ENCODE measurements at places on chromosomes 5 and 9.
A peak's percentile ranks its signal among the peaks of the same experiment; 100 is the strongest.

DNA sequence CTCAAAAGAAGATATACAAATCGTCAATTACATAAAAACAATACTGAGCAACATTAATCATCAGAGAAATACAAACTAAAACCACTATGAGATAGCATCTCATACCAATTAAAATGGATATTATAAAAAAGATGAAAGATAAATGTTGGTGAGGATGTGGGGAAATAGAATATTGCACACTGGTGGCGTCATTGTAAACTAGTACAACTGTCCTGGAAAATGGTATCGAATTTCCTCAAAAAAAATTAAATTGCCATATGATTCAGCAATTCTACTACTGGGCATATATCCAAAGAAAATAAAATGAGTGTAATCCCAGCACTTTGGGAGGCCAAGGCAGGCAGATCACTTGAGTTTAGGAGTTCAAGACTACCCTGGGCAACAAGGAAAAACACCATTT, 326.0 kb upstream of the FTMT start:
- DNase-seq = no peak

DNA sequence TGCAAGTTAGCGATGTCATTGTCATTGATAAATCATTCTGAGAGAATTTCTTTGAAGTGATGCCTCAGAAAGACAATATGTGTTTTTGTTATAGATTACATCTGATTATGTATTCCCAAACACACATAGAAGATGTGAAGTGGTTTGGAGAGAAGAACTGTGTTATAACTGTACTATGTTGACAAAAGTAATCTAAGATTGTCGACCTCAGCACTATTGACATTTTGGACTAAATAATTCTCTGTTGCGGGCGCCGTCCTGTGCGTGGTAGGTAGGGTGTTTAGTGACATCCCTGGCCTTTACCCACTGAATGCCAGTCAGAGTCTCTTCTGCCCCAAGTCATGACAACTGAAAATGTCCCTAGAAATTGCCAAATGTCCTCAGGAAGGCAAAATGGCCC, 77.8 kb downstream of the CFAP90 start:
- DNase-seq = no peak

DNA sequence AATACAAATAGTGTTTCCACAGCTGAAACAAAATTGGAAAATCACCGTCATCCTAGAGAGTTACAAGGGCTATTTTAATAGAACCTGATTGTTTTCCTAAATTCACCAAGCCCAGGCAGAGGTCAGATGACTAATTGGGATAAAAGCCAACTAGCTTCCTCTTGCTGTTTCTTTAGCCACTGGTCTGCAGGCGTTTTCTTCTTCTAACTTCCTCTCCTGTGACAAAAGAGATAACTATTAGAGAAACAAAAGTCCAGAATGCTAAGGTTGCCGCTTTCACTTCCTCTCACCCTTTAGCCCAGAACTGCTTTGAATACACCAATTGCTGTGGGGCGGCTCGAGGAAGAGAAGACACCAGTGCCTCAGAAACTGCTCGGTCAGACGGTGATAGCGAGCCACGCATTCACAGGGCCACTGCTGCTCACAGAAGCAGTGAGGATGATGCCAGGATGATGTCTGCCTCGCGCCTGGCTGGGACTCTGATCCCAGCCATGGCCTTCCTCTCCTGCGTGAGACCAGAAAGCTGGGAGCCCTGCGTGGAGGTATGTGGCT, at the start of gene TLR4:
Gene TLR4, plus strand, starts transcription at position 380 of the 552 bp plus-strand sequence. Its CDS starts 70 bp downstream, at position 450.
- peak; percentile 98 for DNase-seq

GRCh38 chr5:83009408-83009807, 67.8 kb downstream of the TMEM167A start:
- DNase-seq = no peak

DNA sequence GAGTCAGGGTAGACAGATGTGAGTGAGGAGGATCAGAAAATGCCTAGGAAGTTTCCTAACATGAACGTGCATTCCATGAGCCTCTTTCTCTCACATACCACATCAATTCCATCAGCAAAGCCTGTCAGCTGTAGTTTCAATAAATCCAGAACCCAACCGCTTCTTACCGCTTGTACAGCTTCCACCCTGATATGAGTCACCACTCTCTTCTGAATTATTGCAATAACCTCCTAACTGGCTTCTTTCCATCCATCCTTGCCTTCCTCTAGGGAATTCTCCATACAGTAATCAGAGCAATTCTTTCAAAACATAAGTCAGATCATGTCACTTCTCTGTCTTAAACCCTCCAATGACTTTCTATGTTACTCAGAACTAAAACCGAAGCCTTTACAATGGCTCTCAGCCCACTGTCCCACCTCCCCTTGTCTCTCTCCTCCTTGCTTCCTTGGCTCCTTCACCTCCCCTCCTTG, 8.1 kb upstream of the RAD23B start:
- no peak for DNase-seq

- no peak for DNase-seq
Measured at GRCh38 chr5:139016186-139016585, 141.1 kb upstream of the LRRTM2 start.

DNA sequence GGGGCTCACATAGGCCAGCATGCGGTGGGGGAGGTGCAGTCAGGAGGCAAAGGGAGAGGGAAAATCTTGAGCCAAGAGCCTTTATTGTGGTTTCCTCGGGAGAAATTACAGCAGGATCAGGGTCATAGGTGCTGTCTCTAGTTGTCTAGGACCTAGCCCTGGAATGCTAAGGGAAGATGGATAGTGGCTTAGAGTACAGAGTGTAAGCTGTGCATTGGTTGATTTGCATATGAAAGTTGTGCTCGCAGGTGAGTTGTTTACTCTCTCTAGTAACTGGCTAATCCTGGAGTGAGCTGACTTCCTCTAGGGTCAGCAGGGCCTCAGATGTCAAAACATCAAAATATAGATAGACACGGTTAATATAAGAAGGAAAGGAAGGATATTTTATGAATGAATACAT, 877.7 kb downstream of the TLE4 start:
- DNase-seq = no peak

DNA sequence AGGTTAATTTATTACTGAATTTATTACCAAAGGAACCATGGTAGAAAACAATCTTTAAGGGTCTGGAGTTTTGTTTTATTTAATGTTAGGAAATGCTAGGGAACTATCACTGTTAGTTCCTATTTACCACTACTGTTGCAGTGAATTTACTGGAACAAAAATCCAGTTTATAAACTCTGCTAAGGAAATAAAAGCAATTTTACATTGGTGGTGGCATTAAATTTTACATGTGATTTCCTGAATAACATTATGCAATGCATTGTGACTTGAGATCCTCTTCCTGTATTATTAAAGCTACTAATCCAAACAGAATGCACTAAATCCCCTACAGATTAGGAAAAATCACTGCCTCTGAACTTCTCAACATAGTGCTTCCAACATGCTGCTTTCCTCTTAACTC, 599.5 kb upstream of the PTGER4 start:
- DNase-seq = no peak

DNA sequence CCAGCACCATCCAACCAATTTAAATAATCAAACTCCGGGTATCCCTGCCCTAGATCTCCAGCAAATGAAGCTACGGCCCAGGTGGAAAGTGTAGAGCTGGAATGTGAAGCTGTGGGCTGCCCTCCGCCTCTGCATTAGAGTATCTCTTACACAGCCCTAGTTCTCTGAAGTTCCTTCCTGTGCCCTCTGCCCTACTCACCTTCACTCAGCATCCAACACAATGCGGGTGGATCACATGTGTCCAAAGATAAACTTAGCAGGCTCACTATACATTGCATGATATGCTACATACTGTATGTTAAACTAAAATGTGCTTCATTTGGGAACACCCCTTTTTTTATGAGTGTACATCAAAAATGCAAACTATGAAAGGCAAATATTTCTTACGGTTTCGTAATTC, 70.0 kb upstream of the RAD23B start:
- DNase-seq = no peak

- DNase-seq = no peak
Measured at GRCh38 chr9:129306318-129306973, 128.4 kb upstream of the IER5L start.

DNA sequence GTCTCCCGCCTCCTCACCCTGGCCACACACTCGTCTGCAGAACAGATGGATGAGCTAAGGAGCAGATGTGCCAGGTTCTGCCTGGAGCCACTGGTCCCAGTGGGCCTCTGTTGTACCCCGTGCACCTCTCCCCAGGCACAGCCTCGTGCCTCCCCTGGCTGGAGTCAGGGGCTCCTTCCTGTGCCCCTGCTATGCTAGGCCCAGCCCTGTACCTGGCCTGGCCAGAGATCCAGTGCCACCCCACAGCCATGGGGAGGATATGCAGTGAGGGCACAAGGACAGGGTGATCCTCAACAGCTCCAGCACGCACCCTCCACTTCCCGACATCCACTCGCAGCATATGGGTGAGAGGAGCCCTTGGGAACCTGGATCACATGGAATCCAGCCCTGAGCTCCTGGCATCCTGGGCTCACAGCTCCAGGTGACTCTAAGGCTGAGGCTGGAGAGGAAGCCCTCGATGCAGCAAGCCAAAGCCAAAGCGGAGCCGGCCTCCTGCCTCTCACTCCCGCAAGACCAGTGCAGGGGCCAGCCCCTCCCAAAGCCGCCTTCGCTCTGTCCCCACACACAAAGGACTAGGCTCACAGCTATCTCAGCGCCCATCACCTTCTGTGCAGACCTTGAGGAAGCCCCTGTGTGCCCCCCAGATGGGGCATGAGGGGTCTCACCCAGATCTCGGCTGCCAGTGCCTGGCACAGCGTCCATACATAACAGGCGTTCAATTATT, 23.7 kb upstream of the ADAMTS2 start:
- DNase-seq = no peak

GRCh38 chr5:78504704-78505677, 143.6 kb downstream of the LHFPL2 start:
- DNase-seq = no peak

GRCh38 chr9:125538092-125538473, 168.9 kb downstream of the MAPKAP1 start:
- DNase-seq = no peak

DNA sequence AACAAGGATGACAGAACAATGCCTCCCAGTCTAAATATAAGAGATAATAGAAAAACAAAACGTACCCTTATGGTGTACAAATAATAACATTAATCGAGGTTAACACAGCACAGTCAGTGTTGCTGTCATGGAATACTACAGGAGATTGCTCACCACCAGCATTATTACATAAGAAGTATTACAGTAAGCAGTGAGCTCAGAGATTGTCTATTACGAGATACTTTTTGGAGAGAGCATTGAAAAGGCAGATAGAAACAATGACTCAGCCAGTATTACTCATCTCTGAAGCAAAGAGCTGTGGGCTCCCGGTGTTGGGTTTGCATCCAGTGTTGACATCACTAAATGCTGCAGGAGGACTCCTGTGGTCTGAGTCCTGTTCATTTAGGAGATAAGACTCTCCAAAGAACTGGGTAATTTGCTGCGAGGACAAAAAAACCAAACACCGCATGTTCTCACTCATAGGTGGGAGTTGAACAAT, 191.9 kb upstream of the SEMA6A start:
- DNase-seq = peak; percentile 27

DNA sequence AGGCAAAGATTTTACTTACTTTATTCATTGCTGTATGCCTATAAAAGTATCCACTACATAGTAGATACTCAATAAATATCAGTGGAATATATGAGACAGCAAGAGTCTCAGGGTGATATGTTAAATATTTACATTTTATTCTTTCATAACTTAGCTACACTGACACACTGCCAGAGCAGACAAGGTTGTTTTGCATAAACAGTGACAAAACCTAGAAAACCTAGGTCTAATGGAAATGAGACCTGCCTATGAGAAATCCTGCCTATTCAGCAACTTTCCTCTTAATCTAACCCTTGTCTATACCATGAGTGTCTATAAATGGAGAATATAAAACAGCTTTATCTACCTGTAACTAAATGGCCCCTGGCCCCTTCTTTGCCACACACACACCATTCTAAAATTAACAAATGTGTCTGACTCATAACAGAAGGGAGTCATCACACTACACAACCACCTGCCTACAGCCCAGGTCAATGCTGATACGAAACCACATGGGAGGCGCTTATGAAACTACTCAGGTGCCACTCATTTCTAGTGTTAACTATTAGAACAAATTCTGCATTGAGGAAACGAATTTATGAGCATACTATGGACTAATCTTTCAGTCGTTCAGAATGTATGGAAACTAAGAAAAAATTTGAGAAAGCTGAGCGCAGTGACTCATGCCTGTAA, 60.3 kb downstream of the UBAP2 start:
- DNase-seq = no peak

GRCh38 chr9:71678999-71679398, 89.3 kb downstream of the CEMIP2 start:
- DNase-seq = no peak

DNA sequence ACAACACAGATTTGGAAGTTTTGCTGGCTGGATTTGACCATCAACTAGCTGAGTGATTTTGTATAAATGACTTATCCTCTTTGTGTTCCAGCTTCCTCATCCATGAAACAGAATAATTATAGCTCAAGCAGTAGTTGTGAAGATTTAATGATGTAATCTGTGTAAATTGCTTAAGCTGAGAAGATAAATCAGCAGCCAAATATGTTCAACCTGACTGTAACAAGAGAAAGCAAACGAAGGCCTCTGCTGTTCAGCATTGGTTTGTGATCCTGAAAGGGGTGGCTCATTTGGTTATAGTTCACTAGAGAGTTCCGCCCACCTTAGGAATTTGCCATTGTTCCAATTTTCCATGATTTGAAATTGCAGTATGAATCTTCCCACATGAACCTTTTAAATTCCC, 75.7 kb upstream of the CCDC112 start:
- peak; percentile 45 for DNase-seq

DNA sequence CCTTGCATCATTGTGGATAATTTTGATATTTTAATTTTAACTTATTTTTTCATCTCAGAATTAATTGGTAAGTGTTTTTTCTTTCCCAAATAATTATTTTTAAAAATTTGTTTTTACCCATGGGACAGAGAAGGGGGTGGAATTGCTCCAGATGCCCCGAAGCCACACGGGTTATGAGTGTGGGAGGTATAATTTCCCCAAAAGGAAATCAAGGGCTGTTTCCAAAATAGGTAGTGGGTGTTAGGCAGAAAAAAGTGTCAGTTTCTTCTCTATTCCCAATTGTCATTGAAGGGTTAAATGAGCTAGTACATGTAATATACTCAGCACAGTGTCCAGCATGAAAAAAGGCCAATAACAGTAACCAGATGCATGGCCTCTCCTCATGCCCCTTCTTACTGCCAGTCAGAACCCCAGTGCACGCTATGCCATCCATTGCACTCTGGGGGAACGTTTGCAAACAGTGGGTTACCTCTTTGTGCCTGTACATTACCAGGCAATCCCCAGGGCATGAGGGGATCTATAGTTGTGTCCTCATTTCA, 36.4 kb upstream of the ANGPTL2 start:
- DNase-seq = peak; percentile 7

- peak; percentile 71 for DNase-seq
Measured at GRCh38 chr9:211557-211956, 3.1 kb upstream of the DOCK8 start.

GRCh38 chr5:108773330-108773729, 25.6 kb downstream of the FER start:
- no peak for DNase-seq

Measured in inflammatory macrophage treated with lipopolysaccharide for 4 hours (primary cell).